ENCODE measurements at places on chromosomes 1 and 21. TPM values are rescaled to one million over a fixed set of nuclear protein-coding genes. Genes with fewer than 3 reads are reported as not detected.

The FAM78B gene
- 0.26 TPM for total RNA-seq

The ALX3 gene
- not detected for total RNA-seq

The LCE1F gene
- not detected for total RNA-seq

The CNKSR1 gene
- total RNA-seq = 32.1 TPM

The SPATA1 gene
- 2.9 TPM for total RNA-seq

The CLDN14 gene
- total RNA-seq = 8.9 TPM

DNA sequence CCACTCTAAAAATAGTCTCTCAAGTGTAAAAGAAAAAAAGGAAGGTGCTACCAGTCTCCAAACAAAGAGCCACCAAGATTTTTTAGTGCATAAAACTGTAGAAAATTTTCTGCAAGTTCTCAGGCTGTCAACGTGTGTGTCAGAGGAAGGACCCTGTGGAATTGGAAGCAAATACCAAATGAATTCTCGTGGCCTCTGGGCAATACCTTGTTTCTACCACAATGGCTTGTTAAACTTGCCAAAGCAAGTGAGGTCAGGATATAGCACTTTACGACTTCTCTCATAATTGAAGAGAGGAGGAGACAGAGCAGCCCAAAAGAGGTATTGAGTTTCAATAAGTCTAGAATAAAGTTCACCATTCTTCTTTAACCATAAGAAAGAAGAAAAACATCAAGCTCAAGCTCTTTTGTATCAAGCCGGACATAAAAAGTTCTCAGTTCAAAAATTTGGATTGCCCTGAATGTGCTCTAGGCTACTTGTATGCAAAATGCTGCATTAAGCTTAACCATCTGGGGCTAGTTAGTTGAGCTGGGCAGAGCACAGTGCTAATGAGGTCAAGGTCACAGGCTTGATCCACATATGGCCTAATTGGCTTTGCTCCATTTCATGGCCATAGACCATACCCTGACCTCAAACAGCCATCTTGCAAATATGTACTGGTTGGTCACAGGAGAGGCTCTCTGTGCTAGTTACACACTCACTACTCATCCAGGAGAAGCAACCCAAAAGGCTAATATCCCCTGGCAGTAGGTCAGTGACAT, 60.5 kb downstream of the TBX15 start:
- peak; percentile 36 for DNase-seq

DNA sequence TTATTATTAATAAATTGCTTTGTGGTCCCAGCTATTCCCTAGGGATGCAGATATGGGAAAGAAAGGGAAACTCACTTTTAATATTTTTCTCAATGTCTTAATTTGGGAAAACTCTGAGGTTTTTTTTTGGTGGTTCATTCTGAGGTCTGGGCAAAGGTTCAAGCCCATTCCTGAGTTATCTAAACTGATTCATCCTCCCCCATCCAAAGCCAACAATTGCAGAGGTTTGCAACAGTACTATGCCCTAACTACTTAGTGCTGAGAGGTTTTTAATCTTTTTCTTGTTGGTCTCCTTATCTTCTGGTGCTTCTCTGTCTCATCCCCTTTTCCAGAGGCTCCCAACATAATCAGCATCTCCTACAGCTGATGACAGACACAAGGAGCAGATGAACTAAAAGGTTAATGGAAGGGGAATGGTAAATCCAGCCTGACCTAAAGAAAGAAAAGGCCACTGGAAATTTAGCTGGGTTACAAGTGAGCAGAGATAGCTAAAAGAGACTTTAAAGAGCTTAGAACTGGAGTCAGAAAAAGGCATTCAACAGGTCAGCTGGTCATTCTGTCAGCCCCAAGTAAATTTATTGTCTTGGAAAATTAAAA, 390.4 kb downstream of the TGFB2 start:
- peak; percentile 38 for DNase-seq

DNA sequence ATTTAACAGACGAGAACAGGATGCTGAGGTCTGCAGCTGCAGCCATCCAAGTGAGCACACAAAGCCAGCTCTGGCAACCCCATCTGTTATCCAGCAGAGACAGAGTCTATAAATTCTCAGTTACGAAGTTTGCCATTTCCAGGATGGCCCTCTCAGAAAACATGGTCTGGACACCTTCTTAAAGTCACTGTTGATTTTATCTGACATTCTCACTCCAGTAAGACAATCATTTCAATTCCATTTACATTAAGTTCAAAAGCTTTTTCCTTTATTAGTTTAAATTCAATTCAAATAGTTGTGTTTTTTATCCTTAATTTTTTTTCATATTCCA, 125.5 kb downstream of the DMRTB1 start:
- no peak for DNase-seq

DNA sequence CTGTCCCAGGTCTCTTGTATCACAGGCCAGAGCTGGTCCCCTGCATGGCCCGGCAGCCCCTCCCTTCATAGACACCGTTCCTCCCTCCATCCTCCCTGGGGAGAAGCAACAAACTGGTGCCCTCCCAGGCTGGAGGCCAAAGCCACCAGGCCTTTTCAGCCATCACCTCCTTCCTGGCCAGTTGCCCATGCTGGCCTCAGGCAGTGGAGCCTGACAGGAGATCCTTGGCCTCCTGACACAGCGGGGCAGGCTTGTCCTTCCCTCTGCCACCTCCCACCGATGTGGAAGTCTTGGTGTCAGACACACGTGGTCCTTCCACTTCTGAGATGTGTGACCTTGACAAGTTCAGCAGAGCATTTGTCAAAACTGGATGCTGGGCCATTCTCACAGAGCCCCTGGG, 206.0 kb downstream of the HIVEP3 start:
- peak; percentile 34 for DNase-seq

DNA sequence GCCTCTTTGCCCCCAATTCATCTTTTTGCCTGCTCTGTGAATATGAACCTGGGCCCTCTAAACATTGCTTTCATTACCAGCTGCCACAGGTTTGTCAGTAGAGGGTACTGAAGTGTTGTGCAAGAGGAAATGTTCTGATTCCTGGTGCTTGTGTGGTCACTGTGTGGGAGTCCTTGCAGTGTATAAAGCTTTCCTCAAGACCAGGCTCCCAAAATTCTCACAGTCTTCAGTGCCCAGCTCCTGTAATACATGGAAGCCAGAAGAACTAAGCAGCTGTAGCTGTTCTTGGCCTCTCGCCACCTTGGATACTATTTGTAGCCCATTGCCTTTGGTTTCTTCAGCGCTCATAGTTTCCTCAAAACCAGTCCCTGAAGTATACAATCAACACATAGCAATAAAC, 1046.2 kb downstream of the BRINP3 start:
- DNase-seq = peak; percentile 4

DNA sequence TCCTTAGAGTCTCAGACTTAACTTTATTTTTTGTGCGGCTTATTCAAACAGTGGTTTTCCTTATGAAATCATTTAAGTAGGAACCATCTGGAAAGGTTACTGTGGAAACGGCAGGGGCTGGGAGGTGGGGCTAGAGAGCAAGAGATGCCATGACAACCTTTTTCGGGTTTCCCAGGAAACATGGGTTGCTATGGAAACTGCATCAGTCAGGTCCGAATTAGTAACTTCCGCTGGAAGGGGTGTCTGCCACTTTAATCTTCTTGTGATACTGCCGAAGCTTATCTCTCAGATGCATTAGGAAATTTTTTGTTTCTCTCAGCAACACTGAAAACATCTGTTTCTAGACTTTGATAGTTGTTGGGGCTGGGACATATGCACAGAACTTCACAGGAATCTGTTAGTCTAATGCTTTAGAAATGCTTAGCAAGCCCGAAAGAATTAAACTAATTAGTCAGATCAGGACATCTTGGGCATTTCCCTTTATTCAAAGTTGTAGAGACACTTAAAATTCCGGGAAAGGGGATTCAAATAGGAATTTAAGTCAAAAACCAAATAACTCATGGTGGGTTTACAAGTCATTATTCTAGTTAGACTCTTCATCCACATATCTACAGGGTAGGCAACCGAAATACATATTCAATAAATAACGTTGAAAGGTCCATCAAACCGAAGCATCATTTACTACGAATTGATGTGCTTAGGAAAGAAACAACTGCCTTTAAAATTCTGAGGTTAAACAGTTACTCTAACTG, 2.6 kb downstream of the KCNA3 start:
- DNase-seq = no peak

GRCh38 chr1:62585469-62586155, 11.7 kb upstream of the ANGPTL3 start:
- DNase-seq = no peak

GRCh38 chr1:56508523-56508983, 70.8 kb downstream of the PLPP3 start:
- peak; percentile 38 for DNase-seq

- no peak for DNase-seq
These were observed 12.0 kb downstream of the VAV3 start for GRCh38 chr1:107952989-107953388.

GRCh38 chr1:98077691-98078090, 156.9 kb upstream of the DPYD start:
- no peak for DNase-seq

- peak; percentile 64 for DNase-seq
These were observed 402.2 kb downstream of the SMYD3 start for GRCh38 chr1:246104927-246105326.

Data from PC-3 (cell line).